ENCODE measurements at places on chromosomes 3 and 15. TPM values are rescaled to one million over a fixed set of nuclear protein-coding genes. Genes with fewer than 3 reads are reported as not detected.

The KLHL40 gene
- 0.25 TPM for polyA plus RNA-seq

The TMEM40 gene
- polyA plus RNA-seq = 0.10 TPM

The DAPK2 gene
- 7.4 TPM for polyA plus RNA-seq

The FSIP1 gene
- polyA plus RNA-seq = 0.78 TPM

The PLSCR4 gene
- polyA plus RNA-seq = 38.8 TPM

The CHRD gene
- polyA plus RNA-seq = 3.7 TPM

The CKMT1B gene
- 15.3 TPM for polyA plus RNA-seq

The SERP1 gene
- polyA plus RNA-seq = 145 TPM

The CASR gene
- polyA plus RNA-seq = 1.9 TPM

The GTPBP8 gene
- polyA plus RNA-seq = 18.5 TPM

The SCG5 gene
- polyA plus RNA-seq = 22.2 TPM

The MOBP gene
- 0.10 TPM for polyA plus RNA-seq

The MYO5C gene
- 12.8 TPM for polyA plus RNA-seq

The SHC4 gene
- 1.7 TPM for polyA plus RNA-seq

The ALCAM gene
- polyA plus RNA-seq = 41.5 TPM

DNA sequence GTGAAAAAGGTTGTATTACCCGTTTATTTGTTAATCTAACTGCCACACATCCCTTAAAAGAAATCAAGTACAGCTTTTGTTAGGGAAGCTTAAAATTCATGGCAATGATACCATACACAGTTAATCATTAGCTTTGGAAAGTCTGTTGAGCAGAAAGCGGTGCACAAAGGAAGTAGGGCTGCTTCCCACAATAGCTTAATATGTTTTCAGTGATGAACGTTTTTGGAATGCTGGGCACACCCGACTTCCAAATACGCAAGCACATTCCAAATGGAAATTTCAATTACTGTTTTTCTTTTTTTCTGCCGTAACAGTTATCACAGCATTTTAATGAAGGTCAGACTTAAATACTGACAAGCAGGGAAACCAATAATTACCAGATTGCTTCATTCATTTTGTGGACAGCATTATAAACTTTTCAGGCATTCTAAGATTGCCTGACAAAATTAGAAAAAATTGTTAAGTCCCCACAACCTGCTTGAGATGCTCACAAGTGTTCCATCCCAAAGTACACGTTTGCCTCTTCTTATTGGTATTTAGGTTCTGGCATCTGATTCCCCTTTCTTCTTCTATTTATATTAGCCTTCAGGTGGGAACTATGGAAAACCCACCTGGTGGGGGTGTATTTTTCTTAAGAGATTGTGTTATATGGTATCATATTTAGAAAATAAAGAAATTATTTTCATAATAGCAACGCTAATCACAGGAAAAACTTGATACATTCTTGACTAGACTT, 1.1 kb upstream of the ECT2 start:
- DNase-seq = peak; percentile 19

- no peak for DNase-seq
These were observed 97.5 kb downstream of the RFTN1 start for GRCh38 chr3:16415911-16416476.

GRCh38 chr15:63160638-63161037, 3.4 kb upstream of the RPS27L start:
- no peak for DNase-seq

DNA sequence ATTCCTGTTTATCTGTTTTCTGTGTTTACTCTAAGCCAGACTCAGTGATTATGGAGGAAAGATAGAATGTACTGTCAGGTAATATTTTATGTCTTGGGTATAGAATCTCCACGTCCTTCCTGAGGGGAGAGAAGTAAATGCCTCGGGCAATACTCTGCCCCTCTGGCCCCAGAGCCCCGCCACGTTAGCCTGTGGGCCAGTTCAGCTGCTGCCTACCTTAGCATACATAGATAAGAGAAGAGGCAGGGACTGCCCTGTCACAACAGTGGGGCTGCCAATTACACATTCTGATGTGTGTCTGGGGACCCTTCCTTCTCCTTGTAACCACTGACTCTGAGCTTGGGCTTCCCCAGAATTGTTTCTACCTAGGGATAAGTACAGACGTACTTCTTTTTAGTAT, 347.7 kb upstream of the ATP11B start:
- DNase-seq = no peak

- DNase-seq = no peak
These were observed 45.2 kb downstream of the ZNF710 start for GRCh38 chr15:90046289-90046688.

GRCh38 chr3:88930611-88931010, 176.8 kb upstream of the EPHA3 start:
- DNase-seq = no peak

DNA sequence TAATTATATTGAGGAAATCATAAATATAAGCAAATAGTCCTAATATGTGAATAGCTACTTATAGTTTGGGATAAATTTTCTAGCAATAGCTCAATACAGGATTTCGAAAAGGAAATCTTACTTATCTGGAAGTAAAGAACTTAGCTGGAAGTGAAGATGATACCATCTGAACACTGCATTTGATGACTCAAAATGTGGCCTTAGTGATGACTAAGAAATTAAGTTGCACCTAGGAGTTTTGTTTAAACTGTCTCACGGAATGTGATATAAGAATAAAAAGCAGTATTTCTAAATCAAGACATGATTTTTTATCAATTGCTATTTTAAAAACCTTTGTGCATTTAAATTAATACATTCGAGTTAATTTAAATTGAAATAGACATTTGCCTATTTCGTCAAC, 91.2 kb downstream of the EOMES start:
- DNase-seq = no peak

- no peak for DNase-seq
These were observed 618.1 kb downstream of the PYDC2 start for GRCh38 chr3:192079098-192079497.

GRCh38 chr3:43011638-43012037, 32.5 kb downstream of the GASK1A start:
- DNase-seq = no peak

- DNase-seq = no peak
These were observed 102.4 kb downstream of the ARRDC4 start for GRCh38 chr15:98062869-98063268.

DNA sequence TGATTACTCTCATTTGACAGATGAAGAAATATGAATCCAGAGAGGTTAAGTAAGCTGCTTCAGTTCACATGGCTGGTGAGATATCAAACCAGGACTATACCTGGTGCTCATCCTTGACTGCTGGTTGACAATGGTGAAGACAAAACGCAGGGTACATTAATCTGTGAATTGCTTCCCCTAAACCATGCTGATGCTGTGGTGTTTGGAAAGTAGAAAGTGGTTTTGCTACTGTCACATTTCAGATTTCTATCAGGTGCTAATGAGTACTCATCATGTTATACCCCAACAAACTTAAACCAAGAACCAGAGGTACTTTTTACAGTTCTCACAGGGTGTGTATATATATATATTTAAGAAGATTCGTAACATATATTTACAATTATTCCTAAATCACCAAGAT, 85.0 kb upstream of the PRTG start:
- DNase-seq = no peak

- DNase-seq = no peak
These were observed 960.2 kb downstream of the TUSC7 start for GRCh38 chr3:117669774-117670173.

DNA sequence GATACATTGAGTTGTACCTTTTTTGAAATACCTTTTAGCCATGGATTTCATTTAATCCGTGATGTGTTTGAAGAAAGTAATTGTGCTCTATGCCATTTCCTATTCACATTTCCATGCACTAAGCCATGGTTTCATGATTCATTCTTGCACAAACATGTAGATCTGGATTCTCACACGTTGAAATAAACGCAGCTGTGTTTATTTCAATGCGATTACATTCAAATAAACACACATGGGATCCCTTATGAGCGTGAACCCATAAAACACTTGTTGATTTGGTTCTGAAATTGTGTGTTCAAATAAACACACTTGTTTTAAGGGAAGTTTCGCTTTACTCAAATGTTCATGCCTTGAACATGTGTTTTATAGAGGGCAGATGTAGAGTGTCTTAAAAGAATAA, 39.2 kb downstream of the BBX start:
- DNase-seq = no peak

DNA sequence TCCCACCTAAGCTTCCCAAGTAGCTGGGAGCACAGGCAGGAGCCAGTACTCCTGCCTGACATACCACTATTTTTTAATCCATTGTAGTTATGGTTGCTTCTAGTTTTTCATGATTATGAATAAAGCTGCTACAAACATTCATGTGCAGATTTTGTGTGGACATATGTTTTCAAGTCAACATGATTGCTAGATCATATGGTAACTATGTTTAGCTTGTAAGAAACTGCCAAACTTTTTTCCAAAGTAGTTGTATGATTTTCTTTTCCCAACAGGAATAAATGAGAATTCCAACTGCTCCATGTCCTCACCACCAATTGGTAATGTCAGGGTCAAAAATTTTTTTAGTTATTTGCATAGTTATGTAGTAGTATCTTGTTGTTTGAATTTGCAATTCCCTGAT, 136.8 kb upstream of the THRB start:
- no peak for DNase-seq

- DNase-seq = no peak
These were observed 109.2 kb upstream of the LRTM1 start for GRCh38 chr3:55036883-55037577.

GRCh38 chr3:176787506-176787905, 409.8 kb downstream of the TBL1XR1 start:
- DNase-seq = no peak

DNA sequence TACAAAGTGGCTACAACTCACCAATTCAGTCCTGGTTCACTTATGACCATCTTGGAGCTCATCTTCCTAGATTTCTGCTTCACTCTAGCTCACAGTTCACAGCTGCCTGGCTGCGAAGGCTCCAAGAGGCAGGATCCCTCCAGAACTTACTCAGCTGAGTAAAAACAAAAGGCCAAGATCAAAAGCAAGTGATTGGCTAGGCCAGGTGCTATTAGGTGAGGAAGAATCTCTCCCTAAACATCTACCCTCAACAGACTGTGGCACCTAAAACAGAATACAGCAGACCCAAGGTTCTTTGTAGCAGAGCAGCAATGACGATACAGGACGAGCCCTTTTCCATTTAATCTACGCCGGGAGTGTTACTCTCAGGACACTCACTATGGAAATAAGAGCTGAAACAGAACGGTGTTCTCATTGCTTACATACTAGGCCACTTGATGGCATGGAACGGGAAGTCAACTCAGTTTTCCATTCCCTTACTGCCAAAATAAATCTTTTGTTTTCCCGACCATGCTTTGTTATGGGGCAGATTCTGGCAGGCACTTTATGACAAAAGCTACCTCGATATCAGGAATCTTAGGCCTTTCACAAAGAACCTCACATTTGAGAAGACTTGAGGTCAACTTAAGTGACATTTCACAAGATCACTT, 901 bp downstream of the ICE2 start:
- DNase-seq = peak; percentile 13
